CD4-positive, alpha-beta T cell treated with Interleukin-4 for 4 hours (primary cell): ENCODE measurements at places on chromosomes 11 and 22.

DNA sequence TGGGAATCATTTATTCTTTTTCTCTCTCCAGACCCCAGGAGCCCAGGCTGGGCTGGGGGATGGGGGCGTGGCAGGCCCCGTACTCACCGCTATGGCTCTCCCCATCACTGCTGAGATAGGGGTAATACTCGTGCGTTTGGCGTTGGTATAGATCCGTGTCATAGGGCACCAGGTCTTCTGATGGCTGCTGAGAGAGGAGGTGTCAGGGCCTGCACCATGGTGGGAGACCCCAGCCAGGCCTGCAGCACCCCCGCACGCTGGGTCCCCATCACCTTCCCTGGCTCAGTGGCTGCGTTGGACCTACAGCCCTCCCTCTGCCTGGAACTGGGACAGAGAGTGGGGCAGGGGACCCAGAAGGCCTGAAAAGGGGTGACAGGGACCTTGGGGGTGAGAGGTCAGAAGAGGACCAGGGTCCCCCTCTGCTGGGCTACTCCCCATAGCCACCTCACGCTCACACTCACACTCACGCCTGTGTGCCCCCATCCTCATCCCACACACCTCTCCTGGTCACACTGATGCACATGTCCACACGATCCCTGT is 2.7 kb downstream of the SPI1 start:
- no peak for DNase-seq

DNA sequence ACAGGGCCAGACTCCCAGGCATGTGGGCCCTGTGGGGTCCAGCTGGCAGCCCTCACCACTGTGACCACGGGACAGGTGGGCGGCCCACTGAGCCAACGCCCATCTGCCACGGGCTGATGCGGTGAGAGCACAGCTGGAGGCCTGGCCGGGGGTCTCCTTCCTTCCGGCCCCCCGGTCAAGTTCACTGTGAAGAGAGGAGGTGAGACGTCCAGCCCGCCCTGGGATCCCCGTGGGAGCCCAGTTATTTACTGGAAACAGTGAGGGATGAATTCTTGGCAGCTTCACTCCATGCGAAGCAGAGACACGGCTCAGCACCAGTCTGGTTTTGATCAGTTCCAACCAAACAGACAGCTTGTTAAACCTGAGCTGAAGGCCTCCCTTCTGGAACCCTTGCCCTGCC is 38.7 kb downstream of the WNT11 start:
- DNase-seq = no peak

GRCh38 chr22:25219948-25220442 is 556 bp downstream of the CRYBB2 start:
- DNase-seq = no peak

DNA sequence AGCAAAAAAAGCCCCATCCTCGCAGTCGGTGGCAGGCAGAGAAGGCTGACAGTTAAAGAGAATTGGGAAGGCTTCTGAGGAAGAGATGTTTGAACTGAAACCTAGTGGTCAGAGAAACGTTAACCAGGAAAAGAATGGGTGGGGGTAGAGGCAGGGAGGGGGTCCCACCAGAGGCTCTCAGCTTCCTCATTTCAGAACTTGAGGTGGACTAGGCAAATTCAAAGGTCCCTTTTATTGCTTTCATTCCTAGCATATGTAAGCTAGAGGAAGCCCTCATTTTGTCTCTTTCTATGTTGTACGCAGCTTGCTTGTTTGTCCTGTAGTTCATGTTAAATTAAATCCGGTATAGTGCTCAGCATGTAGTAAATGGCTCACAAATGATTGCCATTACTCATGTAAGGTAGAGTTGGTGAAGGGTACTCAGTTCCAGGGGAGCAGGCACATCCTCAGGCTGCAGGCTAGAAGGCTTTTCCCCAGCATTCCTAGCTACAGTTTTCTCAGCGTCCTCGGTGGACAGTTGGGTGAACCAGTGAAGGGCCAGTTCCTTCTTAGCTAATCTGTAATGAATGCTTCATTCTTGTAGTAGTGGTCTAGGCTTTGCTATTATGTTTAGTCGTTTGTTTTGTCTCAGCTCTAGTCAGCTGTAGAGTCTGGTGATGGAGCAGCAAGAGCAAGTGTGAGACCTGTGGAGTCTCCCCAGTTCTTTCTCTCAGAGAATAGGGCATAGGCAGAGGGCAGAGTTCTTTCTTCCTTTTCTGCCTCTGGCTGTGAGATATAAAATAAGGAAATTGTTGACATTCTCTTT is 58.6 kb downstream of the UVRAG start:
- peak; percentile 18 for DNase-seq

- DNase-seq = no peak
These were observed 1183.6 kb downstream of the BRD1 start for GRCh38 chr22:48644108-48644507.

GRCh38 chr22:33461698-33462434 is 403.7 kb upstream of the SYN3 start:
- no peak for DNase-seq

- peak; percentile 52 for DNase-seq
These were observed 90.6 kb downstream of the GAB4 start for GRCh38 chr22:16917144-16918003.

DNA sequence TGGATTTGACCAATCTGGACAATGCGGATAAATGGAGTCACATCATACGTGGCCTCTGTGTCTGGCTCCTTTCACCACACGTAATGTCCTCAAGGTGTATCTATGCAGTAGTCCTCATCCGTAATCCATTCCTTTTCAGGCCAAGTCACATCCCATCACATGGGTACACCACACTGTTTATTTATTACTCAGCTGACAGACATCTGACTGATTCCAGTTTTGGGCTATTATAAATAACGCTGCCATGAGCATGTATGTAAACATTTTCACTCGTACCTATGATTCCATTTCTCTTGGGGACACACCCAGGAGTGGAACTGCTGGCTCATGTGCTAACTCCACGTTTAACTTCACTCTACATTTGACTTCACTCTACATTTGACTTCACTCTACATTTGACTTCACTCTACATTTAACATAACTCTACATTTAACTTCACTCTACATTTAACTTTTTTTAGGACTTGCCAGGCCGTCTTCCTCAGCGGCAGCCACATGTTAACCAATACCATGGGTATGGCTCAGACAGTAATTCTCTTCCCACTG is 52.1 kb downstream of the SHANK2 start:
- DNase-seq = no peak

DNA sequence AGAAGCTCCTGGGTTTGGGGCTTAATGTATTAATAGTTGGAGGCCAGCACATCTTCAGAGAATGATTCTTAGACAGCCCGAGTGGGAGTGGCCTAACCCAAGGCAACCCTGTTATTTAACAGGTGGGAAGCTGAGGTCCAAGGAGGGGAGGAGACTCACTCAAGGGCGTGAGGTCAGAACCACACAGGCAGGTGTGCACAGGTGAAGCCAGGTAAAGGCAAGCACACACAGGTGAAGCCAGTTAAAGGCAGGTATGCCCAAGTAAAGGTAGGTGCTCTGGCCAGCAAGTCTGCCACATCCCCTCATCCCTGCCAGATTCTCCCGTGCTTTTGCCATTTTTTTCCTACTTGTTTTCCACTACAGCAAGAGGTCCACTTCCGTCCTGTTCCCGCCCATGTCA is 2.9 kb upstream of the SHANK2 start:
- no peak for DNase-seq

- no peak for DNase-seq
These were observed 162.9 kb downstream of the DLG2 start for GRCh38 chr11:85464283-85464682.

DNA sequence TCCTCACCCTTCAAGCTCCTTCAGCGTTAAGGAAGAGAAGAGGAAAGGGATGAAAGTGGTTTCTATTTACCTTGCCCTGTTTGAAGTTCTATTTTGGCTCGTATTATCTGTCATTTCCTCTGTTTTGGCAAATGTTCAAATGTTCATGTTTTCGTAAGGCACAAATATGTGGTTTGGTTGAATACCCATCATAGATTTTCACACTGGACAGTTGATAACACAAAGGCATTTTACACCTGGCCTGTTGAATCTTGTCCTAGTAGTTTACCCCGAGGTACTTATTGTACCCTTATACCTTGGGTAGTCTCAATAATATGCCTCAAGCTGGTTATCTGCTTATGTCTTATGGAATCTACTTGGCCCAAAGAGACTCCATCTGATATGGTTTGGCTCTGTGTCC is 706.9 kb downstream of the METTL15 start:
- DNase-seq = no peak

GRCh38 chr11:490186-490929 is 16.7 kb downstream of the RNH1 start:
- no peak for DNase-seq

GRCh38 chr22:33874206-33874605 is 46.1 kb downstream of the LARGE1 start:
- no peak for DNase-seq

- DNase-seq = peak; percentile 90
These were observed 1.6 kb downstream of the C1QTNF6 start for GRCh38 chr22:37186228-37186996.

- no peak for DNase-seq
These were observed 16.0 kb upstream of the PICK1 start for GRCh38 chr22:38040953-38041759.

- DNase-seq = no peak
These were observed 336.7 kb downstream of the LUZP2 start for GRCh38 chr11:24833573-24833972.

DNA sequence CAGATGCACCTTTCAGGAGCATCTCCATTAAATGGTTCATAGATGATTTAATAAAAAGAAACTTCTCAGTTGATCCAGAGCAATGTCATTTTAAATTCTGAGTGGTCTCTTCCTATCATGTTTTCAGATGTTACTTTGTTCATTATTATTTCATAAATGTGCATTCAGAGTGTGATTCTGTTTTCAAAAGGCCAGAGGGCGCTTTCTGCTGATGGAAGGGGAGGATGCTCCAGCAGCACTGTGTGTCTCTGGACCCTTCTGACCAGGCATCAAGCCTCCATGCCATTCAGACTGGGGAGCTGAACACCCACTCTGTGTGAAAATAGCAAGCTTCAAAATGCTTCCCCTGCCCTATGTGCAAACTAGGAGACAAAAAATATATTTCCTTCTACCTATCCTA is 23.9 kb upstream of the CRTAM start:
- no peak for DNase-seq

GRCh38 chr11:14927146-14927545 is 35.1 kb upstream of the CYP2R1 start:
- no peak for DNase-seq

DNA sequence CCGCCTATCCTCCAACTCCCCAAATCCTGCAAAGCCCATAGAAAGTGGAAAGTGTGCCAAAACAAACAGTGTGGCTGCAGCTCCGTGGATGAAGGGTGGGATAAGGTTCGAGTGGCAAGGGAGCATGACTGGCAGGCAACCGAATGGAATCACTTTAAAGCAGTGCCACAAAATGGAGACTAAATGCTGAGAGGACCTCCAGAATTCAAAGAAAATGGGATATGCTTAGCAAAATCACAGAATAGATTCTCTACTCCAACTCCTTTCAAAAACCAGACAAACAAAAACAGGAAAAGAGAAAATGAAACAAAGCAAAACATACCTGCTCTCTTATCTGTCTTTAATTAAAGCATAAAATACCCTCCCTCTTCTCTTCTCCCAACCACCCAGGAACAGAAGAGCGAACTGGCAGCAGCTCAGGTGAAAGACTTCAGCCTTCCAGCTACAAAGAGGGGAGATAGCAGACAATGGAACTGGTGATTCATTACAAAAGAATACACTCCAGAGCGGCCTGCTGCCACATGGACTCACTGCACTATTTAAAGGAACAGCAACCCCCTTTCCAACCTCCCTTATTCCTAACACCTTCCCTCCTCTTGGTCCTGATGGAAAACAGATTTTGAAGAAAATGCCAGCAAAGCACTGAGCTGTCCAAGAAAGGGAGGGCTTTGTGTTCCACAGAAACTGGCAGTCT is 118.5 kb downstream of the APOL5 start:
- DNase-seq = no peak

- no peak for DNase-seq
These were observed 19.2 kb upstream of the UPK3A start for GRCh38 chr22:45265535-45265934.

DNA sequence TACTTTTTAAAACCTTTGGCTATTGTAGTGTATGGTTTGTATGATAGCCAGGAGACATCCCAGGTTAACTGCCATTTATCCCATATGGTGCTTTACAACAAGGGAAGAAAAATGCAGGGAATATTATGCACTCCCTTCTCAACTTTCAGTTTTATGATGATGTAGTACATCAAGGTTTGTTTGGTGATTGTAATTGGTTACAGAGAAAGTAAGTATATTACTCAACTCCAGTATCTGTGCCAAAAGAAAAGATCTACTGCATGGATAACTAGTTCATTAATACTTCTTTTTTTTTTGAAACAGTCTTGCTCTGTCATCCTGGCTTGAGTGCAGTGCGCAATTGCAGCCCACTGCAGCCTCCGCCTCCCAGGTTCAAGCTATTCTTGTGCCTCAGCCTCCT is 65.3 kb downstream of the BCL2L13 start:
- DNase-seq = no peak

DNA sequence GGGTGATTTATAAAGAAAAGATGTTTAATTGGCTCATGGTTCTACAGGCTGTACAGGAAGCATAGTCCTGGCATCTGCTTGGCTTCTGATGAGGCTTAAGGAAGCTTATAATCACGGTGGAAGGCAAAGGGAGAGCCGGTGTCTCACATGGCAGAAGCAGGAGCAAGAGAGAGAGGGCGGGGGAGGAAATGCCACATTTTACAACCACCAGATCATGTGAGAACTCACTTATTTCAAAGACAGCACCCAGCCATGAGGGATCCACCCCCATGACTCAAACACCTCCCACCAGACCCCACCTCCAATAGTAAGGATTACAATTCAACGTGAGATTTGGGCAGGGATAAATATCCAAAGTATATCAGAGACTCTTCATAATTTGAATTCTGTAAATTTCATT is 200.7 kb downstream of the MSANTD4 start:
- DNase-seq = no peak

DNA sequence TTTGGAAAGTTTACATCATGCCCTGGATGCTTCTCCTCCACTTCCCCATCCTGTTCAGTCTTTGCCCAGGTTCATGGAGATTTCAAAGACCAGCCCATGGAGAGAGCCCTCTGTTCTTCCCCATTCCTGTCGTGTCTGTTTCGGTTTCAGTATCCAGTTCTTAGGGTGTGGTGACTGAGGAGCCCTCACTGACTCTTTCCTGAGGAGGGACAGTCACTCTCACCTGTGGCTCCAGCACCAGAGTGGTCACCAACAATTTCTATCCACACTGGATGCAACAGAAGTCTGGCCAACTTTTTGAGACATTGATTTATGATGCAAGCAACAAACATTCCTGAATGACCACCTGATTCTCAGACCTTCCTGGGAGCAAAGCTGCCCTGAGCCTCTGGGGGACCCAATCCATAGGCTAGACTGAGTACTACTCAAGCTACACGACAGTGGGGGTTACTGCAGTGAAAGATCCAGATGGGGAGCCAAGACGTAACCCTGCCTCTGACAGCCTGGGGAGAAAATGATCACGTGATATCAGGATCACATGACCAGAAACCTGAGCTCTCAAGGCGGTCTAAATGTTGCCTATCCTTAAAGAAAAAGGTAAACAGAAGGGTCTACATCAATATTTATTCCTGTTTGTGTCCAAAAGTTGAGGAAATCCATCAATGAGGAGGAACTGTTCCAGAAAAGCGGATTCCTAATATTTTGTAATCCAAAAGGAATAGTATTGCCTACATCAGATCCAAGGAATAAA is 76.2 kb upstream of the VPREB1 start:
- DNase-seq = peak; percentile 19

GRCh38 chr11:122742301-122743018 is 86.9 kb downstream of the UBASH3B start:
- DNase-seq = no peak

- peak; percentile 53 for DNase-seq
These were observed 5.0 kb downstream of the SCN2B start for GRCh38 chr11:118171269-118172062.

- DNase-seq = no peak
These were observed at the start of gene APOL4 for GRCh38 chr22:36201630-36202319. Gene APOL4 (minus strand): TSS chr22:36201809. CDS start chr22:36201734, 75 bp downstream.

GRCh38 chr11:91625495-91625894 is 599.1 kb upstream of the FAT3 start:
- DNase-seq = no peak
